ENCODE measurements at places on chromosomes 16 and 17. TPM values are rescaled to one million over a fixed set of nuclear protein-coding genes. Genes with fewer than 3 reads are reported as not detected.

DNA sequence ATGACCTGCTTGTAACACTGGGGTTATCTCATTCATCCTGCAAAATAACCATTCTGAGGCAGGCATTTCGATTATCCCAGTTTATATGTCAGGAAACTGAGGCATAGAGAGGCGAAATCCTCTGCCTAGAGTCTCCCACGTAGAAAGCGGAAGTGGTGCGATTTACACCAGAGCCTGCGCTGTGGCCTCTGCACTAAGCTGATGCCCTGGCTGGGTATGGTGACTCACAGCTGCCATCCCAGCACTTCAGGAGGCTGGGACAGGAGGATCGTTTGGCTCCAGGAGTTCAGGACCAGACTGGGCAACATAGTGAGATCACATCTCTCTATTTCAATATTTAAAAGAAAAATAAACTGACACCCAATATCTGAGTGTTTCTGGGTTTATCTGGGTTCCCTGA, 59.3 kb upstream of the BCO1 start:
- DNase-seq, result no peak
- H3K36me3 ChIP-seq, result no peaks in the 10 kb centered on the region
- H3K27ac ChIP-seq, result no peak overlapping the region
- no peak overlapping the region for H3K4me3 ChIP-seq
- H3K27me3 ChIP-seq, result peaks cover 6% of the 10 kb centered on the region

DNA sequence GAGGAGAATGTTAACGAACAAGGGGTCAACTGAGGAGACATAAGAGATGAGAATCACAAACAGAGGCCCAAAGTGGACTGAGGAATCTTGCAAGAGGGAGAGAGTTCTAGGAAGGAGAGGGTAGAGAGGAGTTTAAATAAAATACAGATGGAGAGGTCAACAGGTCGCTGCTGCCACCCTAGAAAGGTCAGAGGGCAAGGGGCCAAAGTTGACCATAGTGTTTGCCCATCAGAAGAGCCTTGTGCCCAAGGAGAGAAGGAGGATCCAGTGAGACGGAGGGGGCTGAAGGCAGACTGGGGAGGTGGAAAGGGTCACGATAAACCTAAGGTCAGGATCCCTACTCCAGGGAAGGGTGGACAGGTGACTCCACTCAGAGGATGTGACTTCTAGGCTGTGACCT, 6.9 kb upstream of the ITGA3 start:
- DNase-seq, result no peak
- no peaks in the 10 kb centered on the region for H3K36me3 ChIP-seq
- H3K27ac ChIP-seq, result no peak overlapping the region
- H3K4me3 ChIP-seq, result no peak overlapping the region
- H3K4me1 ChIP-seq, result peaks cover 7% of the 10 kb centered on the region

The DUSP3 gene
- 16.4 TPM for total RNA-seq

DNA sequence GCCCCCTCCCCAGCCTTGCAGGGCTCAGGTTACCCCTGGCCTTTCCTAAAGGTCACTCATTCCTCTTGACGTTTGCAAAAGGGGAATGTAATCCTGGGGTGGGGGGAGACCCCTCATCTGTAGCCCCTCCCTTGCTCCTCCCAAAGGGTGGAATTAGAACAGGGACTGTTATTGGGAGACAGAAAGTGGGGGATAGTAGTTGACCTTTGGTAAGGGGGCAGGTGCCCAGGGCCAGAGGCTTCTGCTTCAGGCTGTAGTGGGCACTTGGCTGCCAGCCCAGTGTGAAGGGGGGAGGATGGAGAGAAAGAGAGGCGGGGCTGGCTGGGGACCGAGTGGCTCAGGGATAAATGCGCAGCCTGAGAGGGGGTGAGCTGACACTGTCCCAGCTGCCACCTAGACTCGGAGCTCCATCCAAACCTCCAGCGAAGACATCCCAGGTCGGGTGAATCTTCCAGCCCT, at the start of gene ENO3:
ENO3 (plus strand) TSS at position 374 of the 459 bp plus-strand sequence. CDS start 711 bp downstream, outside the sequence.
- peaks cover 20% of the 10 kb centered on the region for H3K36me3 ChIP-seq
- H3K4me3 ChIP-seq, result peak within 1 kb of the TSS; percentile 81
- H3K27ac ChIP-seq, result peak within 1 kb of the TSS; percentile 86
- peaks cover 26% of the 10 kb centered on the region for H3K4me1 ChIP-seq
- no peak for DNase-seq

DNA sequence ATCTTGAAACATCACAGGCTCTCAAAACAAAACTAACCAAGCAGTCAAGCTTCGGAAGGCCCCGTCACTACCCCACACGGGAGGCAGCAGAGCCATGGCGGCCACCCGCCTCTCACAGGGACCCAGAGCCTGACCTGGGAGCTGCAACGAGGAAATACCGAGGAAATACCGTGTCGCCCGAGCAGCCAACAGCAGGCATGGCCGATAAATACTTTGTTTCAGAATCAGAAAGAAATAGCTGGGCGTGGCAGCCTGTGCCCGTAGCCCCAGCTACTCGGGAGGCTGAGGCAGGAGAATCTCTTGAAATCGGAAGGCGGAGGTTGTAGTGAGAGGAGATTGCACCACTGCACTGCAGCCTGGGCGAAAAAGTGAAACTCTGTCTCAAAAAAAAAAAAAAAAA, 6.9 kb downstream of the LMF1 start:
- H3K4me1 ChIP-seq, result peaks cover 12% of the 10 kb centered on the region
- H3K27me3 ChIP-seq, result no peaks in the 10 kb centered on the region
- no peak overlapping the region for H3K4me3 ChIP-seq
- H3K36me3 ChIP-seq, result peaks cover 41% of the 10 kb centered on the region
- no peak overlapping the region for H3K27ac ChIP-seq
- DNase-seq, result no peak

The TVP23A gene
- total RNA-seq, result 2.0 TPM

DNA sequence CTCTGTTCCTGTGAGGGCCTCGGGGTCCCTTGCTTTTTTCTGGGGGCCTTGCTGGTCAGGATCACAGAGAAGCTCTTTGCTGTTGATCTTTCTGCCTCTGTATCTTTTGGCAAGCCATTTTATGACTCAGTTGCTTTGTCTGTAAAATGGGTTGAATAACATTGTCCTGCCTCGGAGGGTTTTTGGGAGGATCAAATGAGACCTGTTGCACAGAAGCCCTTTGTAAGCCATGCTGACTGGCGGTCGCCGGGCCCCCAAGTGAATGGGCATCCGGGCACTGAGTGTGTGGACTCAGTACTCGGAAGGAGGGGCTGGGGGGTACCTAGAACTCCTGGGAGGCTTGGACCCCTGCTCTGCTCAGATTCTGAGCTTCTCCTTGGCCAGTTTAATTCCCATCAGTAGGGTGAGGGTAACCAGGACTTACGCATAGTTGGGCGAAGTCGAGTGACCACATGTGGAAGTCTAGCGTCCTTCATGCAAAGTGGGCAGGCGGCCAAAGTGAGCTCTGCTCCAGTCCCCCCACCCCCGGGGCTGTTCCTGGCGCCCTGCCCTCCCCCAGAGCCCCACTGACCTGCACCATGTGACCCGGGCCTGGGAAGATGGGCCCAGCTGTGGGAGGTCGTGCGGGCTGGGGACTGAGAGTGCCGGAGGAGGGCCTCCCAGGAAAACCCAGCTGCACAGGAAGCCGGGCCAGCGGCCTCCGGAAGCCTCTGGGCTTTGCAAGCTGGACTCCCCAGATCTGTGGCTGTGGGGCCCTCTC, 284.0 kb downstream of the SEC14L1 start:
- no peaks in the 10 kb centered on the region for H3K27me3 ChIP-seq
- peaks cover 70% of the 10 kb centered on the region for H3K4me1 ChIP-seq
- H3K27ac ChIP-seq, result no peak overlapping the region

DNA sequence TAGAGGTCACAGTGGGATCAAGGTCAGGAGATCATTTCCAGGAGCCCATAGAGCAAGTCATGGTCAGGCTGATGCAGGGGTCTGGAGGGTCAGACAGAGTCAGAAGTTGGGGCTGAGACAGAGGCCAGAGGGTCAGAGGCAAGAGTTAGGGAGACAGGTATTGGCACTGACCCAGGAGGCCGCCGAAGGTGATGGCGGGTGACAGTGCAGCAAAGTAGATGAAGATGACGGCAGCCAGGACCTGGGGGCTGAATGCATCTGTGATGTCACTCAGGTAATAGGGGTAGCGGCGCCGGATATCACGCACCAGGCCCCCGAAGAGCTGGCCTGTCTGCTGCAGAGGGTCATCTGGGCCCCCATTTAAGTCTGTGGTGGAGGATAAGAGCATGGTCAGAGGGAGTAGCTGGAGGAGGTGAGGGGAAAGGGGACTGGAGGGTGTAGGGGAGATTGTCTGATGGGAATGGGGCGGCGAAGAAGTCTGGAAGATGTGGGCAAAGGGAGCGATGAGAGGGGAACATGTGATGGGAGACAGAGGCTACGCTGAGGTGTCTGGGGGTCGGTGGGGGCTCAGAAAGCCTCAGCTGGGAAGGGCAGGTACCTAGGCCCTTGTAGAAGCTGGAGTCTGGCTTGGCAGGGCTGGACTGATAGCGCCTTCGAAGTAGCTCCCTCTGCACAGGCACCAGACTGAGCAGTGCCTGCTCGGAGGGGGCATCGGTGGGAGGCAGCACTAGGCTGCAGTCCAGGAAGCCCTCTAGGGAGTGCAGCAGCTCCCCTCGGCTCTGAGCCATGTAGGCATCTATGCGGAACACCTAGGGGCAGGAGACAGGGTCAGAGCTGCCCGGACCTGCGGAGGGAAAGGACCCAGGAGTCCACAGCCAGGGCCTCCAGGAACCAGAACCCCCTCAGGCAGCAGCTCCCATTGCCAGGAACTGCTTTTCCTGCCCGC, 9.8 kb downstream of the SLC4A1 start:
- peaks cover 9% of the 10 kb centered on the region for H3K27me3 ChIP-seq
- H3K27ac ChIP-seq, result no peak overlapping the region
- no peaks in the 10 kb centered on the region for H3K36me3 ChIP-seq
- H3K4me1 ChIP-seq, result no peaks in the 10 kb centered on the region
- H3K4me3 ChIP-seq, result no peak overlapping the region
- DNase-seq, result no peak

DNA sequence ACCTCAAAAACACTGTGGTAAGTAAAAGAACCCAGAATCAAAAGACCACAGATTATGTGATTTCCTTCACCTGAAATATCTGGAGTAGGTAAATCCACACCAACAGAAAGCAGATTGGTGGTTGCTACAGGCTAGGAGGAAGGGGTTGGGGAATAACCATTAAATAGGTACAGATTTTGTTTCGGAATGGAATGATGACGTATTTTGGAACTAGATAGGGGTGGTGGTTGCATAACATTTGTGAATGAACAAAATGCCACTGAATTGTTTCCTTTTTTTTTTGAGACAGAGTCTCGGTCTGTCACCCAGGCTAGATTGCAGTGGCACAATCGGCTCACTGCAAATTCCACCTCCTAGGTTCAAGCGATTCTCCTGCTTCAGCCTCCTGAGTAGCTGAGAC, 100.9 kb upstream of the RBFOX1 start:
- DNase-seq, result no peak
- no peaks in the 10 kb centered on the region for H3K27me3 ChIP-seq
- no peaks in the 10 kb centered on the region for H3K36me3 ChIP-seq
- H3K27ac ChIP-seq, result no peak overlapping the region
- no peaks in the 10 kb centered on the region for H3K4me1 ChIP-seq

GRCh38 chr17:36486204-36487194, at the start of gene ZNHIT3:
ZNHIT3 (plus strand) TSS chr17:36486681; CDS start chr17:36486700, 19 bp downstream.
- peaks cover 30% of the 10 kb centered on the region for H3K36me3 ChIP-seq
- peak; percentile 80 for DNase-seq
- H3K27ac ChIP-seq, result peak within 1 kb of the TSS; percentile 96
- peaks cover 60% of the 10 kb centered on the region for H3K4me1 ChIP-seq

DNA sequence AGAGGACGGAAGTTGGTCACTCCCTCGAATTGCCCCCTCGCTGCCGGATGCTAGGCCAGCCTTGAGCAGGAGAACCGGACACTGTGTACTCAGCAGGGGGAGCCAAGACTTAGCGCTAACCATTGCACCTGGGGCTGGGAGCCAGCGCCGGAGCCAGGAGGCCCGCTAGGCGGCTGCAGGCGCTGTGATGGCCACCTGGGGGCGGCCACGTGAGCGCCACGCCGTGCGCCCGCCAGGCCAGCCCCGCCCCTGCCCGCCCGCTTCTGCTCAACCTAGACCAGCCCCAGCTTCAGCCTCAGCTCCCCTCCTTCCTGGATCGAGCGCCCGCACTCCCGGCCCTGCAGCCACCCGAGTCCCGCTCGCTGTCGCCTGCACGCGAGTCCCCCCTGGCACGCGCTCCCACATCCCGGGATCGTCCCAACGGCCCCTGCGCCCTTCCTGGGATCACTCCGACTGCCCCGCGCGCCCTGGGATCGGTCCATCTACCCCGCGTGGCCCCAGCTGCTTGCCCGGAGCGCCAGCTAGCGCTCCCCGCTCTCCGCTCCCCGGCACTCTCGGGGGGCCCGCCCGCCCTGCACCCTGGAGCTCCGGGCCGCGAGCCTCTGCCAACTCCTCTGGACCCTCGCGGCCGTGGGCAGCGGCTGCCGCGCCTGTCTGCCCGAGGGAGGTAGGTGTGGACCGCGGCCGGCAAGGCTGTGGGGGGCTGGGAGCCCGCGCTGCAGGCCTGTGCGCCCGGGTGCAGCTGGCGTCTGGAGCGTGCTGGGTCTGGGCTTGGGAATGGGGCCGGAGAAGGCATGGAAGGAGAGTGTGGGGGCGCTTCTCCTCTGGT, at the start of gene EEF2K:
EEF2K (plus strand) TSS at position 266 of the 829 bp plus-strand sequence. CDS start 19,452 bp downstream, outside the sequence.
- peaks cover 38% of the 10 kb centered on the region for H3K4me1 ChIP-seq
- peak within 1 kb of the TSS; percentile 77 for H3K27ac ChIP-seq
- peak; percentile 75 for DNase-seq
- no peaks in the 10 kb centered on the region for H3K27me3 ChIP-seq
- peaks cover 7% of the 10 kb centered on the region for H3K36me3 ChIP-seq

The ARHGAP44 gene
- 6.9 TPM for total RNA-seq

The TMEM220 gene
- 2.4 TPM for total RNA-seq

GRCh38 chr16:52843381-52843780, 209.3 kb downstream of the CHD9NB start:
- H3K36me3 ChIP-seq, result no peaks in the 10 kb centered on the region
- H3K4me3 ChIP-seq, result no peak overlapping the region
- H3K27ac ChIP-seq, result no peak overlapping the region
- H3K4me1 ChIP-seq, result no peaks in the 10 kb centered on the region
- no peaks in the 10 kb centered on the region for H3K27me3 ChIP-seq

DNA sequence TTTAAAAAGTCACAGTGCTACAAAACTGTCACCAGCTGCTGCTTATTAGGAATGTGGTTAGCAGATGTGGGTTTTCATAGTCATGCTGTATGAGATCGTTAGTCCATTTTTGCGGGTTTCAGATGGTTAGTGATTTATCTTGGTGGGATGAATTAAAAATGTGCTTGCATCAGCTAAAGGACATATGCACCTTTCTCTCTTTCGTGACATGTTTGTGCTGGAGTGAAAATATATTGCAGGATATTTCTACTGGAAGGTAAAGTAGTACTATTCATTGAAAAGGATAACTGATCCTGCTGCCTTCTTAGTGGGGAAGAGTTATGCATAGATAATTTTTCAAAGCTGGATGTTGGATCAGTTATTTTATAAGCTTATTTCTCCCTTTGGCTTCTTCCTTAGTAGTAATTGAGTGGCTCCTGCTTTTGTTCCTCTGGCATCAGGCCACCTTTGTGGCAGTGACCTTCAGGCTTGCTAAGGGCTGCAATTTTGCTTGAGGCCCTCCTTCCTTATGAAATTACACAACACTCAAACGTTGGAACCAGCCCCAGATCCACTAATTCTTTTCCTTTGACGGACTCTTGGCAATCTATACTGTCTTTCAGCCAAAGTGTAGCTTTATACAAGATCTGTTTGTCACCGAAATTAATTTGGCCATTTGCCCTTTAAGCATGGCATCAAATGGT, 7.5 kb upstream of the SNTB2 start:
- no peaks in the 10 kb centered on the region for H3K36me3 ChIP-seq
- H3K27ac ChIP-seq, result no peak overlapping the region
- H3K27me3 ChIP-seq, result no peaks in the 10 kb centered on the region
- no peak overlapping the region for H3K4me3 ChIP-seq

All from activated B cell treated with CpG ODN at 0.5 μM for 24 hours (primary cell).